ENCODE measurements at places on chromosomes 3 and 15. TPM values are rescaled to one million over a fixed set of nuclear protein-coding genes. Genes with fewer than 3 reads are reported as not detected.
A peak's percentile ranks its signal among the peaks of the same experiment; 100 is the strongest.

Gene SQOR
- 83.4 TPM for total RNA-seq

Gene STAC
- 33.7 TPM for total RNA-seq

Gene TXNRD3
- 13.6 TPM for total RNA-seq

Gene ITGA11
- total RNA-seq, result 4.3 TPM

Gene CHRM5
- total RNA-seq, result not detected

- peak overlapping the region; percentile 97 for H3K4me3 ChIP-seq
- H3K4me1 ChIP-seq, result peaks cover 19% of the 10 kb centered on the region
- peak overlapping the region; percentile 97 for H3K27ac ChIP-seq
- no peaks in the 10 kb centered on the region for H3K27me3 ChIP-seq
Observed at GRCh38 chr3:88059380-88060170, 520 bp downstream of the ZNF654 start.

DNA sequence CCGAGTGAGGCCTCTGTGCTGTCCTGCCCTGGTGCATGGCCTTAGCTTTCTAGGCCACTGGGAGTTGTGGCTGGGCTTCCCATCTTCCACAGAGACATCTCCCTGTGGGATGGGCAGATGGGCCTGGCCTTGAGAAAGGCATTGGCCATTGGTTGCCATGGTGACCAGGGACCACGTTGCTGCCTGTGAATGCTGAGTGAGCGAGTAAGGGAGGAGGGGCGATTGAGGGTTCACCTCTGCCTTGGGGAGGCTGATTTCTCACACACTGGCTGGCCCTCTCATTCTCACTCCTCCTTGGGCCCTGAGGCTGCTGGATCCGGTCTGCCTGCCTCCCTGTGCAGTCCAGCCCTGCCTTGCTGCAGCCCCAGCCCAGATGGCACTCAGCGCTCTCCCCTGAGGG, 26.4 kb upstream of the DOCK3 start:
- no peak overlapping the region for H3K4me3 ChIP-seq
- H3K27ac ChIP-seq, result no peak overlapping the region
- no peaks in the 10 kb centered on the region for H3K4me1 ChIP-seq
- no peak for DNase-seq

DNA sequence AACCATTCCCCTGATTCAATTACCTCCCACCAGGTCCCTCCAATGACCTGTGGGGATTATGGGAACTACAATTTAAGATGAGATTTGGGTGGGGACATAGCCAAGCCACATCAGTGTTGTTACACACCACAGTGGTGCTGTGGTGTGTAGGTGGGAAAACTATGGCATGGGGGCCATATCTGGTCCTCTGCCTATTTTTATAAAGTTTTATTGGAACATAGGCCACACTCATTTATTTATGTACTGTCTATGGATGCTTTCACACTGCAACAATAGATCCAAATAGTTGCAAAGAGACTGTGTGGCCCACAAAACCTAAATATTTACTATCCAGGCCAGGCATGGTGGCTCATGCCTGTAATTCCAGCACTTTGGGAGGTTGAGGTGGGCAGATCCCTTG, 46.4 kb downstream of the FLNB start:
- peak overlapping the region; percentile 84 for H3K27ac ChIP-seq
- DNase-seq, result no peak
- no peaks in the 10 kb centered on the region for H3K36me3 ChIP-seq
- no peak overlapping the region for H3K4me3 ChIP-seq

GRCh38 chr3:193594946-193595689, 2.1 kb downstream of the OPA1 start:
- H3K27me3 ChIP-seq, result no peaks in the 10 kb centered on the region
- no peaks in the 10 kb centered on the region for H3K36me3 ChIP-seq
- H3K4me1 ChIP-seq, result no peaks in the 10 kb centered on the region
- no peak overlapping the region for H3K27ac ChIP-seq

DNA sequence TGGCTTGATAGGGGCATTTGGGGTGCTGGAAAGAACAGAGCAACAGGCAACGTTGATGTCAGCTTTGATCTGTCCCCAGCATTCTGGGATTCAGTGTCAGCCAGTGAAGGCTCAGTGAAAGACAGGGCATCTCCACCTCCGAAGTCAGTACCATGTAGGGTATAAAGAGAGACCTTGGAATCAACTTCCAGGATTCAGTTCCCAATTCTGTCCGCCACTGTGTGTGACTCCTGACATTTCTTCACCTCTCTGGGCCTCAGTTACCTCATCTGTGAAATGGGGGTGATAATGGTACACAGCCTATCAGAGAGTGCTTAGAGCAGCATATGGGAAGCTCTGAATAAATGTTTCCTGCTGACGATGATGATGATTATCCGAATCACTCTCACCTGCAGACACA, 55.6 kb upstream of the FLNB start:
- H3K27ac ChIP-seq, result peak overlapping the region; percentile 90
- no peak for DNase-seq
- H3K4me3 ChIP-seq, result no peak overlapping the region
- no peaks in the 10 kb centered on the region for H3K27me3 ChIP-seq
- H3K4me1 ChIP-seq, result peaks cover 65% of the 10 kb centered on the region

All from sigmoid colon (tissue), 7 donors.